Lower lobe of right lung (tissue), 2 donors: ENCODE measurements at places on chromosomes 6 and 20.

DNA sequence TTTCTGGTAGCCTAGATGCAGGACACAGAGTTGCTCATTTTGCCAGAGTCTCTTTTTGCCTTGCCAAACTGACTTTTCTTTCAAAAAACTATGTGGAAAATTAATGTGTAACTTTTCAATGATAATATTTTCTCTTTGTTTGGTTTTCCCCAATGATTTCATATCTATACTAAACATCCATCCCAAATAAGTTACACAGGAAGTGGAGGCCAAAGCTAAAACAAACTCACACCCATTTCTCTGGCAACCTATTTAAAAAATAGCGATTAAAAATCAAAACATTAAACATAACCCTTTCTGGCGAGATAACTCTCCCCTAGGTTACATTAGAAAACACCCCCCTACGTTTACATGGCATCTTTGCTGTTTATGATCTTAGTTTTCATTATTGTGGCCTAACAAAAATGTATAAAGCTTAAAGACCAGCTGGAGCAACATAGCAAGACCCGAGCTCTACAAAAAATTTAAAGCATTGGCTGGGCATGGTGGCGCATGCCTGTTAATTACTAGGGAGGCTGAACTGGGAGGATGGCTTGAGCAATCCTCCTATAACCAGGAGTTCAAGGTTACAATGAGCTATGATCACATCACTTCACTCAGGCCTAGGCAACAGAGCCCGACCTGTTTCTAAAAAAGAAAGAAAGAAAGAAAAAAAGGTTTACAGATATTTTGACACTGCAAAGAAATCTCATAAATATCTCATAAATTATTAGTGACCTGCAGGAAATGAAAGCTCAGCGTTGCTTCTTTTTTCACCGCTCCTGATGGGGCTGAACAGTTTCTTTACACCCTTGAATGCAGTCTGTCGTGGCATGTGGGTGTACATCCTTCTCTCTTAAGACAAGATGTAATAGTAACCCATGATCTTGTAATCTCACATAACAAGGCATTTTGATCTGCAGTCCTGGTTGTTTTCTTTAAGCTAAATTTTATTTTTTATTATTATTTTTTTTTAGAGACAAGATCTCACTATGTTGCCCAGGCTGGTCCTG lies 32.8 kb upstream of the CEP85L start:
- no peak for DNase-seq

GRCh38 chr6:125966569-125966968 lies 10.0 kb downstream of the HINT3 start:
- DNase-seq = no peak

GRCh38 chr6:61679625-61680024 lies 606.4 kb downstream of the KHDRBS2 start:
- no peak for DNase-seq

GRCh38 chr6:90764001-90764400 lies 177.1 kb upstream of the MAP3K7 start:
- DNase-seq = no peak

DNA sequence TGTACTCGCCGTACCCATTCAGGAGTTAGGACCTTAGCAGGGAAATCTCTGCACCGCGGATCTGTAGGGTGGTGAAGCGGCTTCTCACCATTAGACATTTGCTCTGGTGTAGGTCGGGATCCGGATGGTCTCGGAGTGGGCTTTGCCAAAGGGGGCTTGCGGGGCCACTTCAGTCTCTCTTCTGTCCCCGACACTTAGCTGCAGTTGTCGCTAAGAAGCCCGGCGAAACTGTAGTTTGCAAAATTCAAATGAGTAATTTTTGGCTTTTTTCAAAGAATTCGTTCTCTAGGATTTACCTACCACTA lies 433 bp downstream of the QRSL1 start:
- no peak for DNase-seq

- no peak for DNase-seq
These were observed 33.1 kb downstream of the ZNF451 start for GRCh38 chr6:57123111-57123510.

DNA sequence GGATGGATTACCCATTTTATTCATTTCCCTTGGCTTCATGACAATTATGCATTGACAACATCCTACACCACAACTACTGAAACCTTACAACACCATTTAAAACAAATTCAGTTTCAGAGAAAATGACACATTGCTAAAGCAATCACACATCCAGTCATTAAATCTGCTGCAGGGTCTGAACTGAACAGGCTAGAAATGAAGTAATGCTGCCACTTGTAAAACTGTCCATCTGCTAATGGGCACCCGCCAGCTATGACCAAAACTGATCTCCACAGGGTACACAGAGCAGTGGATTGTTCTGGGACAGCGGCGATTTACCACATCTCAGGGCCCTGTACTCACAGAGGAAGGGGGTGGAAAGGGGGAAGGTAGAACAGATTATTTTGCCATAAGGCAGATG lies 172.9 kb upstream of the FBXL4 start:
- no peak for DNase-seq

- DNase-seq = no peak
These were observed 3.6 kb downstream of the TRAM2 start for GRCh38 chr6:52573295-52573694.

DNA sequence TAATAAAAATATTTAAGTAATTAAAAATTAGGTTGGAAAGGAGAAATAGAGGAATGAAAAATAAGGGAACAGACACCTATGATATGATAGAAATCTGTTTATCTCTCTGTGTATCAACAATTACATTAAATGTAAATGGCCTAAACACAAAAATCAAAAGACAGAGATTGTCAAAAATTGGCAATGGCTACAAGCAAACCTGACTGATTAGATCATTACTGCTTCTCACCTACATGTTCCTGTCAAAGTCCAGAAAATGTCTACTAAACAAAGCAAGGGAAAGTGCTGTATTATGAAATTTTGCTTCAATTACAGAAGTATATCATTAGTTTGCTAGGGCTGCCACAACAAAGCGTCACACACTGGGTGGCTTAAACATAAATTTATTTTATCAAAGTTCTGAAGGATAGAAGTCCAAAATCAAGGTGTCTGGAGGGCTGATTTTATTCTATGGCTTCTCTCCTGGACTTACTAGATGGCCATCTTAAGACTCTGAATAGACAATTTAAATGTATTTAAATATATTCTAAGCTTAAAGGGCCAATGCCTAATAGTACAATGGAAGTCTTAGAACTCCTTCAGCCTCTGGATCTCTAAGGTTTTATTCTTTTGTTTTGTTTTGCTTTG lies 6.3 kb downstream of the ME1 start:
- no peak for DNase-seq

GRCh38 chr6:21005816-21006570 lies 471.7 kb downstream of the CDKAL1 start:
- no peak for DNase-seq

DNA sequence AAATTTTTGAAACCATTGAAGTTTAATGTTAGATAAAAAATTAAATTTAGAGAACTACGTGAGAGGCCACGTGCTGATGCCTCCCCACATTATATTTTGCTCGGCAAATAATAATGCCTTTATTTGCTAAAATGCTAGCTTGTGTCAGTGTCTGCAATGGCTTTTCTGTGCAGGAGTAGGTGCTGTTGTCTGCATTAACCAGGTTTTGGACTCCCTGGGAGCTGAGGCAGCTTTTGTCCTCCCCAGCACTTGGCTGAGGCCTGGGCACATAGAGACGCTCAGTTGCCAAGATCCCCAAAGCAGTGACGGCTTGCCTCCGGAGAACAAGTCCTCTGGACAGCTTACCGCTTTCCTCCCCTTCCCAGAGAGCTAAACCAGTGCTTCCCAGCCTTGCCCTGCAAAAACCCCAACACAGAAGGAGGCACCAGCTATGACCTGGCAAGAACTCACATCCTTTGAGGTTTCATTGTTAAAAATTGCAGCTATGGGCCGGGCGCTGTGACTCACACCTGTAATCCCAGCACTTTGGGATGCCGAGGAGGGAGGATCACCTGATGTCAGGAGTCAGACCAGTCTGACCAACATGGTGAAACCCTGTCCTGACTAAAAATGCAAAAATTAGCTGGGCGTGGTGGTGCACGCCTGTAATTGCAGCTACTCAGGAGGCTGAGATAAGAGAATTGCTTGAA lies 59.9 kb downstream of the KAT14 start:
- DNase-seq = no peak

GRCh38 chr20:37501940-37502339 lies 19.1 kb upstream of the NNAT start:
- DNase-seq = no peak

GRCh38 chr6:39184906-39185580 lies 44.2 kb downstream of the KCNK5 start:
- DNase-seq = peak; percentile 87

DNA sequence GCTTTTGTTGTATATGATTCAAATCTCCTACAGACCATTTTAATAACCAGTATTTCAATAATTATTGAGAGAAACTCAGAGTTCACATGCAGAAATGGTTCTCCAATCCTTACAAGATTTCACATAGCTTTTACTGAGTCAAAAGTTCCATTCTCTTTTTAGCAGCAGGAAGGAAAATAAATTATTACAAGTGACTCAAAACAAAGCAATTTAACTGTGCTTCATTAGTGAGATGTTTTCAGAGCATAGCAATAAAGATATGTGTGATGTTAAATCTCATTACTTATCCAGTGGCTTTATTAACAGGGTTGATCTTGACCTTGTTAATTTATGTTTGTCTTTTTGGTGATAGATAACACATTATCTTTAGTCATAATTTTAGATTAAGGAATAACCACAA lies 22.0 kb downstream of the KIF13A start:
- no peak for DNase-seq

DNA sequence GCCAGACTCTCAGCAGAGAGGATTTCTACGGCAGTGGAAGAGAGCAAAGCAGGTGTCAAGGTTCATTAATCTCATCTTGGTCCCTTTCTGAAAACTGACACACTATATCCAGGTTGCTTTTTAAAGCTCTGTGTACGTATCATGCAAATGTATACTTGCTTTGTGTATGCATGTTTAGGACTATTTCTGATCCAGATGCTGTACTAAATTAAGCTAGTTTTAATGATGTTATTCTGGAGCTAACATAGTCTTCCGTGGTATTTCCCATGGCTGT lies 59.2 kb upstream of the SNX9 start:
- DNase-seq = no peak

DNA sequence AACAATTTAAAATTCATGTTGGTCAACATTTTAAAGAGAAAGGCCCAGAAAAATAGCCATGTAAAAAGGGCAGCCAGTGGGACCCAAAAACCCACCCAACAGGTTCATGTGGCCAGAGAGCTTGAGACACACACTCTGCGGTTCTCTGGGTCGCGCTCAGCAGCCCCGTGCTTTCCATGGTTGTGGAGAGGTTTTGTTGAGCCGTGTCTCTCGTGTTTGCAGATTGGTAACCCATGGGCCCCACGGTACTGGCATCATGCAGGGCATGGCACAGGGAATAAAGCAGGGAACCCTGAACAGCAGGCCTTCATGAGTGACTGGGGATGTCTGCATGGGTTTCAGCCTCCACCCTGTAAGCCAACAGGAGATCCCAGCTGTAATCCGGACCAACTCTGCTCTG lies 127.7 kb upstream of the CST7 start:
- no peak for DNase-seq

GRCh38 chr6:126770176-126770575 lies 348.3 kb upstream of the RSPO3 start:
- DNase-seq = no peak

- DNase-seq = no peak
These were observed 101.5 kb downstream of the CEBPB start for GRCh38 chr20:50292079-50292590.

GRCh38 chr6:157813750-157814455 lies 9.1 kb upstream of the SNX9 start:
- no peak for DNase-seq

DNA sequence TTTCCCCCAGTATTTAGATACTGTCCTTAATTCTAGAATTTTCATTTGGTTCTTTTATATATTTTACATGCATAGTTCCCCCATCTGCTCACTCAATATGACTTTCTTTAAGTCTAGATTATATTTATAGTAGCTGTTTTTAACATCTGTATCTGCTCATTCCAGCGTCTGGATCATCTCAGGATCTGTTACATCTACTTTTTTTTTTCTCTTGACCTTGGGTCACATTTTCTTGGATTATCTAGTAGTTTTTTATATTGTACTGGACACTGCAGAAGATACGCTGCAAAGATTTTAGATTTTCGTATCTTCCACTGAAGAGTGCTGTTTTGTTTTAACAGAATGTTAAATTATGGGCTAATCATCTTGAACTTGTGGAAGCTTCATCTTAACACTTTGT lies 20.7 kb downstream of the RAB22A start:
- DNase-seq = no peak

DNA sequence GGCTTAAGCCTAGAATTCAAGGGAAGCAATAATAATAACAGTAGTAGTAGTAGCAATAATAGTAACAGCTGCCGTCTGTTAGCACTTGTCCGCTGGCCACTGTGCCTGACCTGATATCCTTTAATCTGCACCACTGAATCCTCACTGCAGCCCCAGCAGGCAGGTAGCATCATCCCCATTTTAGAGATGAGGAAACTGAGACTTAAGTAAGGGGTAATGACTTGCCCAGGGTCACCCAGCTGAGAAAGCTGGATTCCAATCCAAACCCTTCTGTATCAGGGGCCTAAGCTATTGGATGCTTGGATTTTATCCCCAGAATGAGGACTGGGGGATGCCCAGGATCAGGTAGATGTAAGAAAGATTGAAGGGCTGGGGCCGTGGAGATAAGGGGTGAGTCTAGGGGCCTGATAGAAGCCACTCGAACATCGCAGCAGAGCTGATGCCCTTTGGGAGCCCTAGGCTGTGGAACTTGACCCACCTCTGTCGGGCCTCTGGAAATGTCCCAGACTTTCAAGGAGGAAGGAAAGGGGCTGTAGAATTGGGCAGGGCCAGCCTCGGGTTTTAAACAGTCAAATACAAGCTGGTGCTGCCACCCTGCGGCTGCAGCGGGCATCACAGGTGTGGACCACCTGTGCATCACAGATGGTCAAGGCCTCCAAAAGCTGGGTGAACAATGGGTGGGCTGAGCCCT lies 102.1 kb upstream of the MYL9 start:
- DNase-seq = peak; percentile 76

DNA sequence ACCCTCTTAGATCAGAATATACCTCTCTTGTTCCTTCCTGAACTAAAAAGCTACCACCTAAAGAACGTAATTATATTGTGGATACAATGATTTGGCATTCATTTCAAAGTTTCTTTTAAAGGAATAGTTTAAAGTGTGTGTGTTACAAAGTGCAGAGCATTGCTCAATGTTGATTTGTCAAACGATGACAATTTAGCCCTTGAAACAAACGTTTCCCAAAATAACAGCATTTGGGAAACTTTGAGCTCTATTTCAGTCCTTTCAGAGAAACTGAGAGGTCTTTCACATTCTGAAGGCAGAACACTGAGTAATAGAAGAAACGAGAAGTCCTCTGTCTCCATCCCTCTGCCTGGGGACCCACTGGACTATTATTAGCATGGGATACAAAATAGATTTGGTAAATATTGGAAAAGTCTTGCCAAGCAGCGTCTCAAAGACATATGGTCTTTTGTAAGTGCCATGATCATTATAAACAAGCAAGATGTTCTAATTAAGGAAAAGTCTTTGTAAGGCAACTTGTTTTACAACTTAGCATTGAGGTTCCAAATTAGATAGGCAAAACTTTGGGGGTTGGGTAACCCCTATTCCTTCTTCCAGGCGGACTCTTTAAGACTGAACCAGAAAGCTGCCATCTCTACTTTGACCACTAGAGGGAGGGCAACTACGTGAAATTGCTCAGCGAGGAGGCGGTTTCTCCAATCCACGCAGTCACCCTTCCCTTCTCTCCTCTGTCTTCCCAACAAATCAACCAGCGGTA lies 208.8 kb downstream of the RNF144B start:
- no peak for DNase-seq
